NCI-H2107 (cell line): ENCODE measurements at places on chromosomes 13 and 19.

GRCh38 chr19:1102407-1103131 lies 1.2 kb upstream of the GPX4 start:
- DNase-seq = no peak

GRCh38 chr19:27906081-27906480 lies 1306.9 kb downstream of the UQCRFS1 start:
- no peak for DNase-seq

GRCh38 chr13:22027566-22027965 lies 356.7 kb downstream of the FGF9 start:
- no peak for DNase-seq

GRCh38 chr19:29630655-29631054 lies 24.6 kb downstream of the POP4 start:
- DNase-seq = no peak

- DNase-seq = no peak
Observed at GRCh38 chr13:76730220-76730619, 156.0 kb downstream of the KCTD12 start.

DNA sequence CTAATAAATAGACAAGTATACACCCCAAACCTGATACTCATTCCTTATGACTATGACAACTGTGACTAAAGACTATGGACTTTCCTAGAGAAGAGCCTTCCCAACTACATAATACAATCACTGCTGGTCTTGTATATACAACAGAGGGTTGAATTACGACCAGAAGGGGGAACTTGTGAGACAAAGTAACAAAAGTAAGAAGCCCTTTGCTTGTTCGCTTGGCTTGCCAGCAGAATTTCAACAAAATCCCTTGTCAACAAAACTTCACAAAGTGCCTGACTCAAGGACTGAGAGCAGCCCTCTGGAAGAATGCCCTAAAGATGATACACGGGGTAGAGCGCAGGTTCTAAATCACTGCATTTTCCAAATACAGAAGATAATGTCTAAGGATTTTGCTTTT lies 99.4 kb downstream of the WASF3 start:
- DNase-seq = no peak

DNA sequence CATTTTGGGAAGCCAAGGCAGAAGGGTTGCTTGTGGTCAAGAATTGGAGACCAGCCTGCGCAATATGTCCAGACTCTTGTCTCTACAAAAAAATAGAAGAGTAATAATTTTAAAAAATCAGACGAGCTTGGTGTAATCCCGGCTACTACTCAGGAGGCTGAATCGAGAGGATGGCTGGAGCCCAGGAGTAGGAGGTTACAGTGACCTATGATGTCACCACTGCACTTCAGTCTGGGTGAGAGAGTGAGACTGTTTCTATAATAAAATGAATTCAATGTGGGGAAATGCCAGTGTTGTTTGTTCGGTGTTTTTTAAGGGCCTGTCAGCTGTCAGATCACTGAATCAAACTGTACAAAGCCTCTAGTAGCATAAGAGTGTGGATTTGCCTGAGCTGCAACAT lies 1.2 kb upstream of the FBXL3 start:
- no peak for DNase-seq

DNA sequence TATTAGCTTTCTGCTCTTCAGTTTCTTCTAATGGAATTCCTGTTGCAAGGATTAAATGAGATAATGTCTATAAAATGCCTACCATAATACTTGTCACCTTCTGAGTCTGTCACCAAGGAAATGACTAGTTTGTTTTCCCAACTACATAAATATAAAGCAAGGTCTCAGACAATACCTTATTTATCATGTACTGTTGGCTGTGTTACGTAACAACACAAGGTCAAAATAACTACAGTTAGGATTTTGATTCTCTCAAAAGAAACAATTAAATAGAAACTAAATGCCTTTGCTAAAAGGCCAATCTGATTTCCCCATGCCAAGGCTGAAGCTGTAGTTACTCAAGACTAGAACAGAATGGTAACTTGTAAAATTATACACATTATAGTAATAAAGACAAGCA lies 134.5 kb downstream of the PCDH9 start:
- DNase-seq = no peak

- DNase-seq = no peak
Observed at GRCh38 chr13:36431204-36432105, 840 bp upstream of the CCNA1 start.

GRCh38 chr13:53569453-53569852 lies 540.8 kb downstream of the OLFM4 start:
- no peak for DNase-seq

DNA sequence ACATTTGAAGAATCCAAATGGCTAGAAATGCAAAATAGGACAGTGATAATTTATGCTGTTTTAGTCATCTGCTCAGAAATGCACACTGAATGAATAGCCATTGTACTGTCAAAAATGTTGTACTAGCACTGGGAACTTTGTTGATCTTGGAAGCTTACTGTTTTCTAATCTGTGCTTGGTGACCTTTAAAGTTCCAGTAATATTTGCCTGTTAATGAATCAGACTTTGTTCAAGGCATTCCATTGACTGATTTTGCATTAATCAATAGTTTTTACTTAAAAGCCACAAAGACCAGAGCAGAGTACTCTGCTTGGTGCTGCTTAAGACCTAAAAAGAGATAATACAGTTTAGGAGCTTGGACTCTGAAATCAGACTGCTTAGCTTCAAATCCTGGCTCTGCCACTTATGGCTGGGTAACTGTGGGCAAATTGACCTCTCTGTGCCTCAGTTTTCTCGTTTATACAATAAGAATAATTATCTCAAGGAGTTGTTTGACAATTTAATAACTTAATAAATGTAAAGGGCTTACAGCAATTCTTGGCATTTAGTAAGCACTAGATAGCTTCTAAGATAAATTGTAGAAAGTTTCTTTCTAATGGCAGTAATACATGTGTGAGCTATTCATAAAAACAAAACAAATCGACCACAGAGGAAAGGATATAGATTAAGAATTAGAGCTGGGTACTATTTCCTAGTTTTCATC lies 4.6 kb upstream of the SLAIN1 start:
- DNase-seq = no peak

DNA sequence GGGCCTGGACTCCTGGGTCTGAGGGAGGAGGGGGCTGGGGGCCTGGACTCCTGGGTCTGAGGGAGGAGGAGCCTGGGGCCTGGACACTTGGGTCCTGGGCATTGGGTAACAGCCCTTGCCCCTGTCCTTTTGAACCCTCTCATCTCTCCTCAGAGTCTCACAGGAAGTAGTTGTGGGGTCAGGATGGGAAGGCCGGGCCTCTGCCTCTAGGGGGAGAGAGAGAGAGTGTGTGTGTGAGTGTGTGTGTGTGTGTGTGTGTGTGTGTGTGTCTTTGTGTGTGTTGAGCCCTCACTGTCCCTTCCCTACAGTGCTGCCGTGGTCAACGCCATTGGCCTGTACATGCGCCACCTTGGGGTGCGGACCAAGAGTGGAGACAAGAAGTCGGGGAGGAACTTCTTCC lies 10.9 kb downstream of the ARHGEF1 start:
- DNase-seq = no peak

DNA sequence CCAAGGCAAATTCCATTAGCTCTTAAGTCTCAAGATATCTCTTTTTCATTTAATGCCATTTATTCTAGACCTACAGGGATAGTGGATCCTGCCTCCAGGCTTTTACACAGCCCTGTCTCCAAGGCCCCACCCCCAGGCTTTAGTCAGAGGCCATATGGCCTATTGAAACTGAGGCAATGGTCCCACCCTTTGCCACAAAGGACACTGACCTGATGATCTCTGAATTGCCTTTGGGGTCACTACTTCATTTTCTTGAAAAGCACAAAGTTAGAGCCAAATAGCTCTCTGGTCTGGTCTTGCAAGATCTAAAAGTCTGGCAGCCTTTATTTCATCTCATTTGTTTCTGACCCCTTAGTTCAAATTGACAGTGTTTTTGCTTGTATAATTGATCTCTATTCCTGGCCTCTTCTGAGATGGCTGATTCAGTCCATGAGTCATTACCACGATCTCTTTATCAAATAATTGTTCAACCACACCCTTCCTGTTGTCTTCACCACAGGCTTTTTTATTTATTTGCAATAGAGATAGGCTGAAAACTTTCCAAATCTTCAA lies 209.8 kb downstream of the FGF14 start:
- no peak for DNase-seq

- no peak for DNase-seq
Observed at GRCh38 chr13:39783051-39783450, 127.6 kb downstream of the COG6 start.

DNA sequence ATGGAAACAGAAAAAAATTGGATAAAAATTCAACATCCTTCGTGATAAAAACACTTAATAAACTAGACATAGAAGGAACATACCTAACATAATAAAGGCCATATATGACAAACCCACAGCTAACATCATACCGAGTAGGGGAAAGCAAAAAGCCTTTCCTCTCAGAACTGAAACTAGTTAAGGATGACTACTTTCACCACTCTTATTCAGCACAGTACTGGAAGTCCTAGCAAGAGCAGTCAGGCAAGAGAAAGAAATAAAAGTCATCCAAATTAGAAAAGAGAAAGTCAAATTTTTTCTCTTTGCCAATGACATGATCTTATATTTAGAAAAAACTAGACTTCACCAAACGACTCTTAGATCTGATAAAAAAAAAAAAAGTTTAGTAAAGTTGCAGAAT lies 25.8 kb upstream of the SLC7A9 start:
- no peak for DNase-seq

GRCh38 chr19:41552558-41552957 lies 23.4 kb upstream of the CEACAM21 start:
- DNase-seq = no peak

GRCh38 chr13:70339738-70340137 lies 231.5 kb upstream of the KLHL1 start:
- no peak for DNase-seq

- DNase-seq = no peak
Observed at GRCh38 chr13:81211713-81212112, 870.8 kb upstream of the SPRY2 start.

DNA sequence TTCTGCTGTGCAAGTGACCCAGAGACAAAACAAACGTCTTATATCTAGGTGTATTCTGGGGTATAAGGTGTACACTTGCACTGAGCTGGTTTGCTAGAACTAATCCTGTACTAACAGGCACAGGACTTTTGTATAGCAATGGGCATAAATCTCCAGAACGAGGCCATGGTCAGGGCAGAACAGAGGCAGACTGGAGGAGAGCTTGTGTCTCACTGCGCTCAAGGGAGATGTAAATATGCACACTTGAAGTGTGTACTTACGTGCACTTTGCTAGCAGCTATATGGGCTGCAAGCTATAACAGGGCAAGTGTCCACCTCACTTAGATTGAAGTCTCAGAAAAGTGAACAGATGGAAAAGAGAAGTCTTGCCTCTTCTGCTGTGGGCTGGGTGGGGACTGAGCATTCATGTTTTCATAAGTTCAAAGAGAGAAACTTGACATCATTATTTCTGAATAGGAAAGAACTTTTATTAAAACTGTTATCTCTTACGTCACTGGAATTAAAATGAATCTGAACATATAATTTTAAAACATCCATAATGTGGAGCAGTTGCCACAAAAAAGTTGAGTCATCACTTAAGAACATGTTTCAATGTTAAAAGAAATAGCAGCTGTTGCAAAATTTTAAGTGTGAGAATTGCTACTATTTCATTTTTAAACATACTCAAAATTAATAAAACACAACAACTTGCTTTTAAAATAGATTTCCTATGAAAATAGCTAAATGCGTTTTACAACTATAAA lies 888.3 kb downstream of the PCDH9 start:
- no peak for DNase-seq

GRCh38 chr13:112651311-112651710 lies 38.5 kb upstream of the ATP11A start:
- no peak for DNase-seq

DNA sequence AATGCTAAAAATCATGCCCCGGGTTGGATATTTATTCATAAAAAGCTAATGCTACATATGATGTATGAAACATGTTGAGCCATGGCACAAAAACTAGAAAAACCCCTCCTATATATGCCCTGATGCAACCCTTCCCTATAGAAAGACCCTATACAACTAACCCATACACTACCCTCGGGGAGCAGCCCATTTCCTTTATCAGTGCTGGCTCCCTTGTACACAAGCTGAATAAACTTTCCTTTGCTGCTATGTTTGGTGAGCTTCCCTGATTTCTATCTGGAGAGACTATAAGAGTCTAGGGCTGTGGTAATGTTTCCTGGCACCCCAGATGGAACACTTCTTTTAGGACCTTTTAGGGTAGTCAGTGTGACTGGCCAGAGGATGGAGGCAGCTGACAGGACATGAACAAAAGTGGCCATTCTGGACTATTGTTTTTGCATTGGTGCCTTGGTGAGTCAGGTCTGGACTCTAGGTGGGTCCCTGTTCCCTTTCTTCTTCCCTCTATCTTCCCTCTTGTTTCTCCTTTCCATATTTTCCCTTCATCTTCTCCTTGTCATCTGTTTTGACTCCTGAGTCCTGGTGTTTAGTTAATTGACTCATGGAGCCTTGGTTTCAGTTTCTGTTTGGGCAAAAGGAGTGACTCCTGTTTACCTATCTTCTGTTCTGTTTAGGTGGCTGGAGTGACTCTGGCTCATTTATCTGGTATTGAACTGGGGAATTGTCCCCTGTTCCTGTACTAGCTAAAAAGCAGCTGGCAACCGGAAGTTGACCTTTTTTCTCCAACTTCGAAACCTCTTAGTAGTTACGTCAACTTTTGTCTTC lies 1321.8 kb upstream of the PCDH9 start:
- DNase-seq = no peak

GRCh38 chr19:45882652-45883585 lies 3.0 kb downstream of the IRF2BP1 start:
- peak; percentile 72 for DNase-seq

DNA sequence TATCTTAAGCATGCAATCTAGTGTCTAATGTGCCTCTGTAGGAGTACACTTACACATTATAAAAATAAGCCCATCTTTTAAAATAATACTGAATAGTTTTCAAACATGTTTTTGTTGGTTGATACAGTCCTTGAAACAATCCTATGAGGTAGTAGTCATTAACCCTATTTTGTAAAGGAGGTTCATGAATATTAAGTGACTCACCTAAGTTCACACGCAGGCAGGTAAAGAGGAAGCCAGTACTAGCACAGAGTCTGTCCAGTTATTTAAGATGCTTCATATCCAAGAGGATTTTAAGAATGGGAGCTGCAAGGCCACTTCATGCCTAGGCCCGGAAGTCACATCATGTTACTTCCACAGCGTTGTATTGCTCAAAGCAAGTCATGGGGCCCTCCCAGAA lies 121.0 kb upstream of the MAB21L1 start:
- no peak for DNase-seq

- no peak for DNase-seq
Observed at GRCh38 chr19:734716-735115, 16.2 kb upstream of the MISP start.

GRCh38 chr19:16417660-16418596 lies 53.8 kb downstream of the EPS15L1 start:
- no peak for DNase-seq
